ENCODE measurements at places on chromosomes 12 and 14.

GRCh38 chr12:6539707-6540134, 5.4 kb downstream of the GAPDH start:
- DNase-seq: no peak

- DNase-seq: no peak
Measured at GRCh38 chr14:105853907-105854599, 327.7 kb downstream of the TMEM121 start.

GRCh38 chr12:96314723-96315122, 85.5 kb downstream of the CDK17 start:
- DNase-seq: no peak

GRCh38 chr14:24542346-24542936, 33.6 kb downstream of the CTSG start:
- no peak for DNase-seq

- no peak for DNase-seq
Measured at GRCh38 chr12:43105426-43105981, 446.5 kb downstream of the ADAMTS20 start.

- no peak for DNase-seq
Measured at GRCh38 chr14:101963656-101964296, 597 bp upstream of the DYNC1H1 start.

DNA sequence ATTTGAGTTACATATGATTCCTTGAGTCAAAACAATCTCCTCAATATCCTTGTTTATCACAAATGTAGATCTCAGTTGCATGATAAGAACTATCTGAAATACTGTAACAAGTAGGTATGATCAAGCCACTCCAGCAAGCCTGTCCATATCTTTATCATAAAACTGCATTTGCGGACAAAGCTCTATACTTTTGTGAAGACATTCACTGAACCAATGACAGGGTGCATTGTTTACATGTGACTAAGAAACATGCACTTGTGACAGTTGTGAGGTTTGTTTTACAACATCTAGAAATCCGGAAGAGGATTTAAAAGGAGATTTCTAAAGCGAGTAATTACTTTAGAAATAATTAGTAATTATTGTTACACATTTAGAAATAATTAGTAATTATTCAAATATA, 111.7 kb downstream of the PPP2R5E start:
- no peak for DNase-seq

GRCh38 chr12:40146800-40147797, 41.2 kb upstream of the SLC2A13 start:
- no peak for DNase-seq

DNA sequence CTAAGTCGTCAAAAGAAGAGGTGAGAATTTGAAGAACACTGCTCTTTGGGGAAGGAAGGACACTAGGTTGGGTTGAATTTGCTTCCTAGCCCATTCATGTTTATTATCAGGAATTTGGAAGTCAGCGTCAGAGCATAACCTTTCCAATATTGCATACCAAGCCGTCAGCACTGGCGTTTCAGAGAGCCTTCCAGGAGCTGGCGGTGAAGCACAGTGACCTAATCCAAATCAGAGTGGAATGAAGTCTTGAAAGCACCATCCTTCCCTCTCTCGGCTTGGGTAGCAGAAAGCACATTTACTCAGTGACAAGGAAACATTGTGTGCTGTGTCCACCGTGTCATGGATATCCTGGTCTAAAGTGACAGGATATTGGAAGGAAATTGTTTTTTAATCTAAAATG, 240.3 kb upstream of the PELI2 start:
- DNase-seq: no peak

DNA sequence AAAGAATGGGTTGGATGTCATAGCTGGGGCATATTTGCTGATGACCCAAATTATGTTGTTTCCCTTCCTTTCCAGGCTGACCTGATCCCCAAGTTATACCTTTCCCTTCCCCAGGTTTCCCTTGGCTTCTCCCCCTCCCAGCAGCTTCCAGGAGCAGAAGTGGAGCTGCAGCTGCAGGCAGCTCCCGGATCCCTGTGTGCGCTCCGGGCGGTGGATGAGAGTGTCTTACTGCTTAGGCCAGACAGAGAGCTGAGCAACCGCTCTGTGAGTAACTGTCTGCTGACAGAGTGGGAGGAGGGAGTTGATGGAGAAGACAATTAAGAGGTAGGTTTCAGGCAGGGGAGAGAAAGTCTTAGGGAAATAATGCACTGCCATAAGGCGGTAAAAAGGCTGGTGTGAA, 25.0 kb downstream of the A2ML1 start:
- no peak for DNase-seq

GRCh38 chr14:65444230-65444629, 31.7 kb downstream of the FUT8 start:
- DNase-seq: no peak

DNA sequence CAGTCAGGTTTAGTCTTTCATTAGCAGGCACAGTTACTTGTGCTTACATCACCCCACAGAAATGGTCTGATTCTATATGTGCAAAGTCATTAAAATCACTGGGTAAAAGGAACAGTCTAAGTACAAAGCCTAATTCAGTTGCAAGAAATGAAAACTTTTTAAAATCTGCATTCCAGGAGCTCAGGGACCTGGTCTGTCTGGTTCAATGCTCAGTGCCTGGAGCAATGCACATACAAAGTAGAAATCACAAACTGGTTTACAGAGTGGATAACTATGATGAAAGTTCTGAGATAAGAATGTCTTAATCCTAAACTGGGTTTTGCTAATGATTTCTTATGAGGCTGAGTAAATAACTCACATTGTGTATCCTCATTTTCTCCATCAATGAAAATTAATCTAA, 28.7 kb downstream of the LMNTD1 start:
- no peak for DNase-seq

GRCh38 chr12:53453953-53454640, 2.2 kb downstream of the PCBP2 start:
- no peak for DNase-seq

- no peak for DNase-seq
Measured at GRCh38 chr12:78725951-78726580, 138.5 kb upstream of the SYT1 start.

DNA sequence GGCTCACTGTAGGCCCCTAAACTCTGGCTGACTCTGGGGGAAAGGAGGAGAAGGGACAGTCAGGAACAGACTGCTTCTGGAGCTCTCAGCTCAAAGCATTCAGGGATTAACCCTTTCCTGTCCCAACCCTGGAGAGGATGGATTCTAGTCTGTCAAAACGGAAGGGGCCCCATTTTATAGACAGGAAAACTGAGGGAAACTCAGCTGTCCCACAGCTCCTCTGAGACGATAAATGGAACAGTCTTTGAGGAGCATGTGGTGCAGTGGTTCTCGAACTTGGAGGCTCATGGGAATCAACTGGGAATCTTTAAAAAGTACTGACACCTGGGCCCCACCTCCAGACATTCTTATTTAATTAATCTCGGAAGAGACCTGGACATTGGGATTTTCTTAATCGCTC, 23.7 kb downstream of the SRRM4 start:
- DNase-seq: no peak

GRCh38 chr14:58118097-58118815, 33.8 kb downstream of the ARMH4 start:
- no peak for DNase-seq

GRCh38 chr12:121806546-121807423, 3.0 kb downstream of the SETD1B start:
- DNase-seq: no peak

GRCh38 chr14:98374136-98374535, 897.9 kb downstream of the BCL11B start:
- no peak for DNase-seq

DNA sequence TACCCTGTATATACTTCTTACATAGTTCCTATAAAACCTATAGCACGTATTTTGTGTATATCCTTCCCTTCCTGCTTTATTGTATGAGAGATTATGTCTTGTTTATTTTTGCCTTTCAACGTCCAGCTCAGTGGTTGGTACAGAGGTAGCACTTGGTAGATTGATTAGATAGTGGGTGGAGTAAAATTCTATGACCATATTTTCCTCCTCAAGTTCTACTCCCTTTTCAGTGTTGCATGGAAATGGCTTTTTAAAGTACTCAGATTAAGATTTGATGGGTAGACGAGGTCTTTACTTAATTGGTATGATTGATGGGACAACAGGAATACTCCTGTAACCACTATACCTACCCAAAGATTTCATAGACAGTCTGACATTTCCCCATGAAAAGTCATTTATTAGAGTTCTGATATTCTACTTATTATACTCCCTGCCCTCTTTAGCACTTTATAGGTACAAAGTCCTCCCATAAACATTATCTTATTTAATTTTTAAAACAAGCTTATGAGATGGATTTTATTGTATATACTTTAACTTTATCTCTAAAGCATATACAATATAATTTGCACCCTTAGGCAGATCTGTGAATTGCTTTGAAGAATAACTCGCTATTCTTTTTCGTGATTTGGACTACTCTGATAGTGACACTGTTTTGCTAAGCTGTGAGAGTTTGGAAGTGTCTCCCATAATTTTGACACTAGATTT, 348.0 kb downstream of the RAD51B start:
- no peak for DNase-seq

DNA sequence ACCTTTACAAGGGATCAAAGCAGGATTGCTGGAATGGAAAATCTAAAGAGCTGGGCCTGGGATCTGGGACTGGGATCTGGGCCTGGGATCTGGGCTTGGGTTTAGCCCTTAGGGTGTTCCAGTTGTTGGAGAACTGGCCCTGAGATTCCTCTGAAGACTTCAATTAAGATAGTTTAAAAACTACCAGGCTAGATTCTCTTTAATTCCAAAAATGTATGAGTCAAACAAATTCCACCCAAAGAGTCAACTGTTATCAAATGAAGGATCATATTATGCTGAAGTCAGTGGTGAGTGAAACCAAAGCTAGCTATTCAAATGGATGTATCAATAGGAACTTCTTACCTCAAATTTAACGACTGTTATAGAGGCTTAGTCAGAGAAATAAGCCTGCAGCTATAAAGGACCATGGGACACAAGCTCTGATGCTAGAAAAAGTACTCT, 40.5 kb downstream of the LIMA1 start:
- DNase-seq: no peak

- DNase-seq: no peak
Measured at GRCh38 chr12:69910694-69911093, 85.7 kb downstream of the MYRFL start.

DNA sequence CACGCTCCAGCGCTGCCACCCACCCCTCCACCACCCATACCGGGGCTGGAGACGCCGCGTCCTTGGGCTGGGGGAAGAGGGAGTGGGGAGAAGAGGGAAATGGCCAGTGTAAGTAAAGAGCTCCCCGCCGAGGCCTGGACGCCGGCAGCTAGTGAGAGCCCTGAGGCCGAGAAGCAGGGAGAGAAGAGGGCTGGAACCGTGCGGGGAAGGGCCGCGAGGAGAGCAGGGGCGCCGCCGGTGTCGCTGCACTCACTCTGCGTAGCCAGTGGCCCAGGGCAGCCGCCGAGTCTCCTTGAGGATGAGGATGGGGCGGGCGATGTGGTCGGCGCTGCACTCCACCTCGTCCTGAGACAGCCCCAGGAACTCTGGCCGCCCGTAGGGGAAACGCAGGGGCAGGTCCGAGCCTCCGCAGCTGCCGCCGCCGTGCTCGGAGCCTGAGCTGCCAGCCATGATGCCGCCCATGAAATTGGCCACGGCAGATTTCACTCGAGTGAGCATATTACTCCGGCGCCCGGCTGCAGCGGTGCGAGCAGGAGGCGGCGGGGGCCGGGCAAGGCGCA, 631 bp downstream of the PPM1H start:
- no peak for DNase-seq

GRCh38 chr14:70538087-70538486, 3.3 kb upstream of the ADAM20 start:
- DNase-seq: no peak

DNA sequence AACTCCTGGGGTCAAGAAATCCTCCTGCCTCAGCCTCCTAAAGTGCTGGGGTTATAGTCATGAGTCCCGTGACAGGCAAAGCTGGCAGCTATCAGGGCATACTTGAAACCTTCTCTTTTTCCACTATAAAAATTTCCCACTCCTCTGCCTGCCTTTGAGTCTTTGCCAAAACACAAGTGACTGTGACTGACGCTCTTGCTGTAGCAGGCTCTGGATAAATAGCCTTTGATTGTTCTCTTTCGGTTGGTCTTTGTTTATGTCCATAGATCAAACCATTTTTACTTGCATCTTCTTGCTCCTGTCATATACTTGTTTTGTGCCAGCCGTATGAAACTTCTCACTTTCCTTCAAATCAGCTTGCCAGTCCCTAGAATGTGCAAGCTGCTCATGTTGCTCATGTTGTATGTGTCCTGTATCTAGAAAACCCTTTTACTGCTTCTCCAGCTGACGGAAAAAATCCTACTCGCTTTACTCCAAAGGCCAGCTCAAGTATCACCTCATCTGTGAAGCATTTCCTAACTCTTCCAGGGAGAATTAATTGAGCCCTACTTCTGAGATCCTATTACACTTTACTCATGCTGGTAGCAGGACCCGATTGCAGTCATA, 73.1 kb downstream of the RESF1 start:
- DNase-seq: no peak

DNA sequence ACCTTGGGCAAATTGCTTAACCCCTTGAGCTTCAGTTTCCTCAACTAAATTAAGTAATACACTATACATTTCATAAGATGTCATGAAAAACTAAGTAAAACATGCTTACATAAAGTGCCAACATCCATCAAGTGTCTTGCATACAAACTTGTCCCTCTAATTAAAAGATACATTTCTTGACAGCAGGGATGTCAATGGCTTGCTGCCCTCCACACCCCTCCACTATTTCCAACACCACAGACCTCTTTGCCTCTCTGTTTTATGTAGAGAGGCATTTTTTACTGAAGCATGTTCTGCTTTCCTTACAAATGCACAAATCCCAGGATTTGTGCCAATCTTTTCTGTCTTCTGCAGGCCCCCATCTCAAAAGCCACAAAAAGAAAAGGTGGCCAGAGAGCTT, 89.0 kb upstream of the HOXC13 start:
- no peak for DNase-seq

DNA sequence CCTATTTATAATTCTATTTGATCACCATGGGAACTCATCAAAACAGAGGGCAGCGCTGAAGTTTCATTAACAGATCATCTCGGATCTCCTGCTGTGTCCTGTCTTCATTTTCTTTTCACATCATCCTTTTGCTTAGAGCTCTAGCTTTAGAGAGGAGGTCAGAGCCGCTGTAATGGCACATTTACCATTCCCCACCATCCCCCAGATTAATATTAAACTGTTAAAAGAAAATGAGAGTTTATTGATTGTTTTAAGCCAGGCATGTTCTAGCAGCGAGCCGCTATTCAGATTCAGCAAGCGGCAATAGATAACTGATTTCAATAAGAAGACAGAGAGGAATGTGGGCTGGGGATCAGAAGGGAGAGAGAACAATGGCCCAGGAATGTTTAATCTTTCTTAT, 308.8 kb downstream of the EGLN3 start:
- no peak for DNase-seq

DNA sequence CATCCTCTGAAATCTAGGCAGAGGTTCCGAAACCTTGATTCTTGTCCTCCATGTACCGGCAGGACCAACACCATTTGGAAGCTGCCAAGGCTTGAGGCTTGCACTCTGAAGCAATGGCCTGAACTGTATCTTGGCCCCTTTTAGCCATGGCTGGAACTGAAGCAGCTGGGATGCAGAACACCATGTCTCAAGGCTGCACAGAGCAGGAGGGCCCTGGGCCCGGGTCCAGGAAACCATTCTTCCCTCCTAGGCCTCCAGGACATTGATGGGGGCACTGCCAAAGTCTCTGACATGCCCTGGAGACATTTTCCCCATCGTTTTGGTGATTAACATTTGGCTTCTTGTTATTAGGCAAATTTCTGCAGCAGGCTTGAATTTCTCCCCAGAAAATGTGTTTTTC, 198.7 kb downstream of the EFCAB11 start:
- no peak for DNase-seq

GRCh38 chr12:22538311-22538710, 6.0 kb downstream of the C2CD5 start:
- no peak for DNase-seq
